ENCODE measurements at places on chromosomes 2 and 18.

DNA sequence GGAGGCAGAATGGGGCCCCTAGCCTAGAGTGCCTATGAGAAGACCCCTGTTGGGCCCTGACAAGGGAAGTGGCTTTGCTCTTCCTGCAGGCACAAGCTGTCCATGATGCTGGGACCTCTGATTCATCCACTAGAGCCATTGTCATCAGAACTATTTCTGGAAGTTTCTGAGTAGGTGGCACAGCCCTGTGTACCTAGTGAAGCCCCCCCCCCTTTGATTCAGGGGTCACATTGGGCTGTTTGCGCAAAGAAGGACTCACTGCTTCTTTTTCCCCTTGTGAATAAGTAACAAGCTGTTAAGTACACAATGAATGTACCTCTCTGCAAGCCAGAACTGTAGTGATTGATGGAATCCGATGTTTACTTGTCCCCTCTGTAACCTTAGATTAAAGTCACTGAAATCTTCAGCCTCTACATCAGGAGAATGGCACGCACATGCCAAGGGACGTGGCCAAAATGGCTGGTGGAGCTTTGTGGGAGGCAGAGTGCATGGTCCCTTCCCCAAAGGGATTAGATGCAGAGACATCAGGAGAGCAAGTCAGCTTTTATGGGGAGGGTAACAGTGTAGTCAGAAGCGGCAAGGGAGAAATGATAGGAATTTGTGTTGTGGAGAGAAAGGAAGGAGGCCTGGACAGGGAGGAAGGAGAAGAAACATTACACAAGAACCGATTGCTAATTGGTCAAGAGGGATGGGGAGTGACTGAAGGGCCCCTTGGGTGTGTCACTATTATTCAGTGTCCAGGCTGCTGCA lies 267.6 kb upstream of the RAB12 start:
- no peak for DNase-seq

DNA sequence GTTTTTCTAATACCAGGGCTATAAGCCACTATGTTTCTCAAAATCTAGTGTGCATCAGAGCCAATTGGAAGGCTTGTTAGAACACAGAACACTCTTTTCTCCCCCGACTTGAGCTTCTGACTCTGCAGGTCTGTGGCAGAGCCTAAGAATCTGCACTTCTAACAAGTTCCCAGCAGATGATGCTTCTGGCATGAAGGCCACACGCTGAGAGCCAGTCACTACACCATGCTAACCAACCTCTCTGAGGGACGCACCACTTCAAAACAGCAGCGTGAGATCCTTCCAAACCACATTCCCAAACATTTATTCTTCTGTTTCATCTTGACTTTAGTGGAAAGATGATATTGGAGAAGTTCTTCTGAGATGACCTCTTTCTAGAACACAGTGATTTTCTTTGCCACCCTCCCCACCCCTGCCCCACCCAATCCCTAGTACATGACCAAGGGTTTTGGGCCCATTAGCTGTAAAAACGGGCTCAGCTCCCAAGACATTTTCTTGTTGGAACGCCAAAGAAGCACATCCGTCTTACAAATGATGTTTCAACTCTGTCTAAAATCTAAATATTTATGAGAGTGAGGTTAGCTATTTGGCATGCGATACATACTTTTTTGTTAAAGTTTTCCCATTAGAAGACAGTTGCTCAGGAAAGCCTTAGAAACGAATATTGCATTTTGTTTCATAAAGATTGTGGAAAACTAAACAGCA lies 391.9 kb downstream of the TMEM182 start:
- no peak for DNase-seq

GRCh38 chr2:166373105-166373504 lies 2.6 kb downstream of the SCN9A start:
- DNase-seq, result no peak

- no peak for DNase-seq
These were observed 15.5 kb upstream of the SRBD1 start for GRCh38 chr2:45626387-45627221.

DNA sequence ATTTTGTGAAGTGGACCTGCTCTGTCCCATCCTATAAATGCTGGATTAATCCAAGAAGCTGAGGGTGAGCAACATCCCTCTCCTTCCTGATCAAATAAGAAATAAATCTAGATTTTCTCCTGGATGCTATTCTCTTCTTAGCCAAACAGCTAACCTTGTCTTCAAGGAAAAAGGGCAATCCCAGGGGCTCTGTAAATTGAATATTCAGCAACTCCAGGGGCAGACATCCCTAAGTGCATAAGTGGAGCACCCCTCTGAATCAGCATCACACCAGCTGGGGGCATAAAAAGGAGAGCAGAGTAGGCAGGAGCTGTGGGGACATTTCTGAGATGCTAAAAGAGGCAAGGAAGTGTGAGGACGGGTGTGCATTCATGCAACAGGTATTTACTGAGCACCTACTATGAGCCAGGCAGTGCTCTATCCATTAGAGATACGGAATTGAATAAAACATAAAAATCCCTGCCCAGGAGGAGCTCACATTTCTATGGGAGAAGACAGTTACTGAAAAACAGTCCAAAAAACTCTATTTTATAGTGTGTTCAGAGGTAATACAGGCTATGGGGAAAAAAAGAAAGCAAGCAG lies 2.8 kb upstream of the STEAP3 start:
- DNase-seq, result no peak

- no peak for DNase-seq
These were observed 89.1 kb downstream of the ANTXR1 start for GRCh38 chr2:69102041-69102593.

DNA sequence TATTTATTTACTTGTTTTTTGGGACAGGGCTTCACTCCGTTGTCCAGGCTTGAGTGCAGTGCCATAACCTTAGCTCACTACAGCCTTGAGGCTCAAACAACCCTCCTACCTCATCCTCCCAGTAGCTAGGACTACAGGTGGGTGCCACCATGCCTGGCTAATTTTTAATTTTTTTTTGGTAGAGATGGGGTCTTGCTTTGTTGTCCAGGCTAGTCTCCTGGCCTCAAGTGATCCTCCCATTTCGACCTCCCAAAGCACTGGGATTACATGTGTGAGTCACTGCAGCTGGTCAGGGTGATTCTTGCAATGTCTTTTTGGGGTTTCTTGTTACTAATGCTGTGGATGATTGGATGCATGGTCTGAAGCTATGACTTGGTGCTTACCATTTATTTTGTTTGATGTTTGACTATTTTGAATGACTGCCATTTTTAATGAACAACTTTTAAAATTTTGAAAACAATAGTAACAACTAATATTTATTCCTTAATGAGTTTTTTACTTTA lies 6.5 kb downstream of the CERS6 start:
- DNase-seq, result no peak

GRCh38 chr18:53909668-53910067 lies 314.8 kb downstream of the MBD2 start:
- DNase-seq, result no peak

DNA sequence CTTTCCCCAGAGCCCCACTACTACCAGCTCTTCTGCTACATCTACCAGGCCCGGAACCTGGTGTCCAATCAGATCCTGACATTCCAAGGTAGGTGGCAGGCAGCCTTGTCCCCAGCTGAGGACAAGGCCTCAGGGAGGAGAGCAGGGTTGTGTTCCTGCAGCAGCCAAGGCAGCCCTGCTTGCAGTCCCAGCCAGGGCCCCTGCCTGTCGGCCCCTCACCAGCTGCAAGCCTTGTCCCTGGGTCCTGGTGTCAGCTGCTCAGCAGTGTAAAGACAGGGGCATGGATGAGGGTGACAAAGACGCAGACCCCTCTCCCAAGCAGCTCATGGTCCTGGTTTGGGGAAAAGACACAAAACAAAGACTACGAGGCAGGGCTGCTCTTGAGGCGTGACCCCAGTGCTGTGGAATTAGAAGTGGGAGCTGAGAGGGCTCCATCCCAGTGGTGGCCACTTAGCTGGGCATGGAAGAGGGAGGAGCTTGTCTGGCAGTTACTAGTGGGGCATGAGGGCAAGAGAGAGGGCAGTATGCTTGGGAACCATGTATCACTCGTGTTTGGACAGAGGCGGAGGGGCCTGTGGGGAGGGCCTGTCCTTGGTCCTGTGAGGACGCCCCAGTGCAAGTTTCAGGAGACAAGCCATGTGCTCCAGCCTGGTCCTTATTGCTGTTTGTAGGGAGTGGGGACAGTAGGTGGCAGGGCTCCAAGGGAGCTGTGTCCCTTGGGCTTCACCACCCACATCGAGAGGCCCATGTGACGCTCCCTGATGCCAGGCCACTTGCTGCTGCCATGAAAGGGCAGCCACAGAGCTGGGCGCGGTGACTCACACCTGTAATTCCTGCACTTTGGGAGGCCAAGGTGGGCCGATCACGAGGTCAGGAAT lies 47.5 kb downstream of the LMAN2L start:
- DNase-seq, result no peak

GRCh38 chr2:146776596-146776995 lies 1068.2 kb upstream of the ACVR2A start:
- DNase-seq, result no peak

- DNase-seq, result no peak
These were observed 4.9 kb upstream of the RFX8 start for GRCh38 chr2:101479810-101480209.

DNA sequence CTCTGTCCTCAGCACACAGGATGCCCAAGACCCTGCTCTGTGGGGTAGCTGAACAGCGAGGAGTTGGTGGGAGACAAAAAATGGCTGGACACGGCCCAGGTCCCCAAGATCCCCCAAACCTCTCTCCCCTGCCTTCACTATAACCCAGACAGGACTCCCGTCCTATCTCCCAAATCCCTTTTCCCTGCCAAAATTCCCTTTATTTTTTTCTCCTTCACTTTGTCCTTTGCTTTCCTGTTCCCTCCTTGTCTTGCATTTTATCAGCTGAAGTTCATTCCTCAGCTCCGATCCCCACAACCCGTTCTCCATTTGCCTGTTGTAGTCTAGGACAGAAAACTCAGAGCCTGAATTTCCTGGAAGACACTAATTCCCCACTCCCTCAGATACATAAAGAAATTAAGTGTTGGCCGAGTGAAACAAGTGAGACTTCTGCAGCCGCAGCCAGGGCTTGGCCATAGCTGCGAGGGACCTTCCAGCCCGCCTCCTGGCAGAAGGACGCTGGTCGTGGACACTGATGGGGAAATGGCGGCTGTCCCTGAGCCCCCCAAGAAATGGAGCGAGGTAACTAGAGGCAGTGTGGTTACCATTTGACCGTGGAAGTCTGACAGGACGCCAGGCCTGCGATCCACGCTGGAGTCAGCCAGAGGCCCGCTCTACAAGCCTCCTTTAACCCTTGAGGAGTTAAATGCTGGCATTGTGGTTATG lies 173.6 kb downstream of the BCL2 start:
- no peak for DNase-seq

- DNase-seq, result no peak
These were observed 131.6 kb upstream of the FN1 start for GRCh38 chr2:215567504-215567903.

All from GOT3 (cell line).